ENCODE measurements at places on chromosomes 2 and 18.

GRCh38 chr18:45538444-45538843 is 76.8 kb upstream of the SLC14A2 start:
- DNase-seq, result no peak

GRCh38 chr18:7681298-7681697 is 114.2 kb downstream of the PTPRM start:
- no peak for DNase-seq

- DNase-seq, result no peak
Observed at GRCh38 chr18:76715012-76715610, 107.2 kb upstream of the ZNF236 start.

GRCh38 chr2:202140522-202141252 is 67.6 kb downstream of the KIAA2012 start:
- DNase-seq, result no peak

DNA sequence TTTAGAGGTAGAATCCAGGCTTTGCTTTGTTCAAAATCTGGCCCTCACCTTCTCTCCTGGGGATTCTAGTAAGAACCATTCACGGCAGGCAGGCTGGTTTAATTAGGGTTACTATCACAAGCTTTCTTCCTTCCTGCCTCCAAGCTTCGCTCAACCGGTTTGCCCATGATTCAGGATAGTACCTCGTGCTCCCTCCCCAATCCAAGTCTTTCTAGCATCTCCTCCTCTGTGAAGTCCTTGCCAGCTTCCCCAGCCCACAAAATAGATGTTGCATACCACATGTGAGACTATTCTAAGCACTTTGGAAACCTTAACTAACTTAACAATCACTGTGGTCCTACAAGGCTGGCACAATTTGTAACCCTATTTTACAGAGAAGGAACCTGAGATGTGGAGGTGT is 135.1 kb downstream of the SOCS6 start:
- no peak for DNase-seq

DNA sequence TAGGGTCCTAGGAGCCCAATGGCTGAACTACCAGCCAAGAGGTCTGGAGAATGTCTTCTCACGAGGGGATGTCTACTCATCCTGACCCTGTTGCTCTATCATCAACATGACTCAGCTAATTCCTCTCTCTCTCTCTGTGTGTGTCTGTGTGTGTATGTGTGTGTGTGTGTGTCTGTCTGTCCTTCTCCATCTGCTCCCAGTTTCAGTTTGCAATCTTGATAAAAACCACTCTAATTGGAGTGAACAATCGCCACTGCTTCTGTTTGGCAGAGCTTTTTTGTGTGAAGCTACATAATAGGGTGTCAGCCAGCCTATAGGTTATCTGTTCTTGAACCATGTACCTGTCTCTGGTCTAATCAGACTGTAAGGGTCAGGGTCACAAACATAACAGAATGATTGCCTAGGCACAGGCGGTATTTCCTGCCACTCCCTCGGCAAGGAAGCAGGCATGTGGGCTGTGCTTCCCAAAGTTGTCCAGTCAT is 219.8 kb downstream of the SH3BP4 start:
- no peak for DNase-seq

DNA sequence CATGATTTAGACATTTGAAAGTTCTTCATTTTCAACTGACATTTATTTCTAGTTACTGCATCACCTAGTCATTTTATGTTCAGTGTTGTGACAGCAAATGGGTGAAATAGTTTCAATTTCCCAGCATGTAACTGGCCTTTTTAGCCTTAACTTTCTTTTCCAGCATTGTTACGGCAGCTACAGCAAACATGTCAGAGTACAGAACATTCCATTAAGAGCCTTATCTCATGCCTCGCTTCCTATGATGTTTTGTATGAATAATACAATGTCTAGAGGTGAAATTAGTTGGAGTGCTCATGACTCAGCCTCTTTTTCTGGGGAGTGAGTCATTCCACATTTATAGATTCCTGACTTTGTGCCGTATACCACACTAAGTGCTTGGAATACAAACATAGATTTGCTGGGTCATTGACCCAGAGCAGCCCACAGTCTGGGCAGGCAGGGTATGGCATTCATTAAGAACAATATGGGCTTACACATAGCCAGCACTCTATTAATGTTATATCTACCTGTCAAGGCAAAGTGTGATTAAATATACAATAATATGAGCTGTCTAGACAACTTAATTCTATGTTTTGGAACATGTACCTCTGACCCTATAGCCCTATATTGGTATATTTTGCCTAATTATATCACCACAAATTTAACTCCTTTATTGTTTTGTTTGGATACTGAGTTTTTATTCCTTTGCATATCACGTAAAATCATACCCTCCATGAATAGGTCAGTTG is 72.2 kb downstream of the MAP2 start:
- peak; percentile 72 for DNase-seq

GRCh38 chr2:43125090-43125998 is 101.1 kb downstream of the ZFP36L2 start:
- no peak for DNase-seq

- peak; percentile 41 for DNase-seq
Observed at GRCh38 chr2:200966770-200967169, 3.3 kb upstream of the ORC2 start.

DNA sequence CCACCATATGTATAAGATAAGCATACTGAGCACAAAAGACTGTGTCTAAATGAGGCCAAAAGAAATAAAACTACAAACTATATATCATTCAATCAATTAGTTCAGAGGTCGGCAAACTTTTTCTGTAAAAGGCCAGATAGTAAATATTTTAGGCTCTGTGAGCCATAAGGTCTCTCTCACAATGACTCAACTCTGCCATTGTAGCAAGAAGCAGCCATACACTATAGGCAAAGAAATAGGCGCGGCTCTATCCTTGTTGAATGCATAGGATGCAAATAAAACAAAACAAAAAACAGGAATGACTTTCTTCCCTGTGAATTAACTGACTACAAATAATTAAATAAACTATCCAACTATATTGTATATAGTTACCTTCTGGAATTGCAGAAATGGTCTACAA is 8.6 kb upstream of the CCDC88A start:
- no peak for DNase-seq

- no peak for DNase-seq
Observed at GRCh38 chr2:235669269-235669831, 175.5 kb downstream of the AGAP1 start.

DNA sequence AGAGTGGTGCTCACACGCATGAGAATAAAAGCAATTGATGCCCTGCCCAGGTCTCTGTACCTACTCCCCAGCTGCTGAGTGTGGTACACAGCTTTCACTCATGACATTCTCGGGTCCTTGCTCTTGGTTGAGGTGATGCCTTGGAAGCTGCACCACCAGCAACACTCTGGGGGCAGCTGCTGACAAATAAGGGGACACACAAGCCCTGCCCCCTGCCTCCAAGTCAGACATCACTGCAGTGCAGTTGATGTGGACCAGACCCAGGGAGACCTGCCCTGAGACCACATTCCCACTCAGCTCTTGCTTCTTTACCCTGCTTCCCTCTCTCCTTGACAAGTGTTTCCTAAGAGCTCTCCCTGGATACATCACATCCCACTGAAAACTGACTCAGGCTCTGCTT is 225.6 kb downstream of the ZBTB7C start:
- no peak for DNase-seq

GRCh38 chr18:25327584-25327983 is 24.4 kb downstream of the ZNF521 start:
- DNase-seq, result no peak

GRCh38 chr2:190583507-190584337 is 49.2 kb upstream of the NEMP2 start:
- no peak for DNase-seq

DNA sequence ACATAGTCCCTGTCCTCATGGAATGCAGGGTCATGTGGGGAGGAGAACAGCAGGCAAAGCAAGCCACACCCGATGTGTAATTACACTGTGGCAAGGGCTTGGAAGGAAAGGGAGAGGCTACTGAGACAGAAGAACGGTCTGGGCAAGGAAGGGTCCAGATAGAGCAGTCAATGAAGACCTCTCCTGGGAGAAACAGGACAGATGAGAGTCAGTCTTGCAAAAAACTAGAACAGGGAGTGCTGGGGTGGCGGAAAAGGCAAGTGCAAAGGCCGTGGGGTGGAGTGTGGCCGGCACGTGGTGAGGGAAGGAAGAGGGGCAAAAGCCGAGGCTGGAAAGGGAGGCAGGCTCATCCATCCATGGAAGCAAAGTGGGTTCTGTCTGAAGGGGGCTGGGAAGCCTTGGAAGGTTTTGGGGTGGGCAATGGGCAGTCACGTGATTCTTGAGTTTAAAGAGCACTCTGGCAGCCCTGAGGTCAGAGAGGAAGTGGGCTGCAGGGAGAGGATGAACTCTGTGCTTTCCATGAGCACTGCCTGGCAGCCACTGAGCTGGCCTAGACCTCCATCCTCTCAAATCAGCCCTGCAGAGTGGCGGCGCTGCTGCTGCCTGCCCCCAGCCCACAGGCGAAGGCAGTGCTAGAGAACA is 182.2 kb downstream of the INHBB start:
- no peak for DNase-seq

GRCh38 chr2:177464549-177464948 is 72.0 kb downstream of the AGPS start:
- DNase-seq, result no peak

DNA sequence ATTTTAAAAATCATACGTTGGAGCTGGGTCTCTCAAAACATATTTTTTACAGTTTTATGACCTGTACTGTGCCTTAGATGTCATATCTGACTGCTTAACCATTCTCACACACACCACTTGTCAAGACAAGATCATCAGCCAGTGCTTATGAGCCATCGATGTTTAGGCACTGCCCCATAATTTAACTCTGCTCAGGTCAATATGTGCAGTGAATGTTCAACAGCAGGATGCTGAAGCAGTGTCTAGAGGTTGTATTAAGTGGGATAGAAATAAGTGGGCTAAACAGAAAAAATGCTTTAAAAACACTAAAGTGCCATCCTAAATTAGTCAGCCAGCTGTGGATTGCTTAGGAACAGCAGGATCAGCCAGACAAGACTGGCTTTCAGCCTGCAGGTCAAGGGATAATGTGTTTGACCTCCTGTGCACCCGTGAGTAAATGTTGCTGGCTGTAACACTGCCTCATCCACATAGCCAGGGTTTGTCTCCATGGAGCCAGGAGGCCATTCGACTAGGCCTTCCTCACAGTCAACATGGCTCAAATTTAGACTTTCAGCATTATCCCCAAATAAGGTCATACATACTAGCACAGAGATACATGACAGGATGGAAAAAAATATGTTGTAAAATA is 139.0 kb upstream of the NXPH2 start:
- no peak for DNase-seq

- no peak for DNase-seq
Observed at GRCh38 chr2:104430359-104430740, 423.6 kb upstream of the POU3F3 start.

- no peak for DNase-seq
Observed at GRCh38 chr2:88865801-88866371, 174.4 kb downstream of the RPIA start.

DNA sequence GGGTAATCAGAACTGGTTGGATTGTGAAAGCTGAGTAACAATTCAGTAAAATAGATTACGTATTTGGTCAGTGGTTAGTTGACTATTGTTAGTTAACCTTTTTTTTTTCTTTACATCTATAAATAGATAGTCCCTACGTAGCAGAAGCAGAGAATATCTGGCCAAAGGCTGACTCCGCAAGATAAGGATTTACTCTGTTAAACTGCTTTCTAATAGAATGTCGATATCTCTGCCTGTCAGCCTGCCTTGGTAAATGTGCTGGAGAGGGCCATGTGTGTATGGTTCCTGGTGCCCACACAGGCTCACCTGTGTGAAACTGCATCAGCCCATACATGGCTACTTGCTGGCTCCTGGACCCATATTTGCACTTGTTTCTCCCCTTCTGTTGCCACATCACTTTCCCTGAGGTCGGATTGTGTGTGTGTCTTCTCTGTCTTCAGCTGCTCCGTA is 94.4 kb downstream of the CRIM1 start:
- no peak for DNase-seq

GRCh38 chr2:229085439-229085838 is 185.6 kb downstream of the PID1 start:
- no peak for DNase-seq

DNA sequence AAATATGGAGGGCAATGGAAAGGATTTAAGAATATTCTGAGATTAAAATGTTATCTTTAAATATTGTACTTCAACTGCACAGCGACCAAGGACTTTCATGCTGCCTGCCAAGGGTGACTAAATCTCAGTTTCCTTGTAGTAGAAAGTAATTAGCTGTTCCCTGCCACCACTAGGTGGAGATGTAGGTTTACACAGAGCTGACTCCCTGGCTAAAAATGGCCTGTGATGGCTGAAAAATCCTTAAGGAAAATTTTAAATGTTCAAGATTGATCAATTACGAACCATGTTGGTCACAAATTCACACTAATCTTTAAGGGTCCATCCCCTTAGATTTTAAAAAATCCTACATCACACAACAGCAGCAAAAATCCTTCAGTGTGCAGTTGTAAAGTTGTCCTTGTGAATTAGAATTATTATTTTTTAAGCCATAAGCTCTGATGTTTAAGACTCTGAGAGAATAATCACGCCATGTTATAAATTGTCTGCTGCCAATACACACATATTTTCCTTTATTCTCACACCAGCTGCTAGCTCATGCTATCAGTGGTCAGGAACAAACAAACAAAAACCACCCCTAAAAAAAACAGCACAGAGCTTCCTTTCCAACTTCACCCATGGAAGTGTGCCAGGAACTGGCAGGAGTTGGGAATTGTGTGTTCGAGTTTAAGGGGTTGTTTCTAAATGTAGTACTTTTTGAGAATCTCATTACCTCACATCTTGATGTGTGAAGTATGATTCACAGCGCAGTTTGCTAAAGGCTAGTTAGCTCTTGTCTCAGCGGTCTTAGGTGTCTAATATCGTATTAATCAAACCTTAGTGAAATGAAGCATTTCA is 399.8 kb downstream of the TMEM182 start:
- DNase-seq, result peak; percentile 6

- no peak for DNase-seq
Observed at GRCh38 chr2:219596954-219597551, 604 bp upstream of the STK11IP start.

GRCh38 chr2:71605781-71606241 is 152.4 kb downstream of the DYSF start:
- no peak for DNase-seq

DNA sequence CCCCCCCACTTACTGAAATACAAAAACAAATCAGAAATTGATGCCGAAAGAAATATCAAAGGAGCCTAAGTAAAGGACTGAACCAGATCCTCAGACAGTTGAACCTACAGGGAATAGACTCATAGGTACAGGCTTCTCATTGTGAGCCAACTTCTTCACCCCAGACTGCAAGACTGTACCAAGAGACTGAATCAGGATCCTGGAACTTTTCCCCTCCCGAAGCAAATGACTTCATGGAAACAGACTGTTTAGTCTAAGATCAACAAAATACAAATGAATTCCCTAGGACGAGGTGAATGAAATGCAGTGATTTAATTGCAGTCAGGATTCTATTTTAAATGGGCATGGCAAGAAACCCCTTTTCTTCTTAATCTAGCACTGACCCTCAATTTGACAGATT is 53.6 kb upstream of the RNF152 start:
- no peak for DNase-seq
